ENCODE measurements at places on chromosomes 16 and 17.

DNA sequence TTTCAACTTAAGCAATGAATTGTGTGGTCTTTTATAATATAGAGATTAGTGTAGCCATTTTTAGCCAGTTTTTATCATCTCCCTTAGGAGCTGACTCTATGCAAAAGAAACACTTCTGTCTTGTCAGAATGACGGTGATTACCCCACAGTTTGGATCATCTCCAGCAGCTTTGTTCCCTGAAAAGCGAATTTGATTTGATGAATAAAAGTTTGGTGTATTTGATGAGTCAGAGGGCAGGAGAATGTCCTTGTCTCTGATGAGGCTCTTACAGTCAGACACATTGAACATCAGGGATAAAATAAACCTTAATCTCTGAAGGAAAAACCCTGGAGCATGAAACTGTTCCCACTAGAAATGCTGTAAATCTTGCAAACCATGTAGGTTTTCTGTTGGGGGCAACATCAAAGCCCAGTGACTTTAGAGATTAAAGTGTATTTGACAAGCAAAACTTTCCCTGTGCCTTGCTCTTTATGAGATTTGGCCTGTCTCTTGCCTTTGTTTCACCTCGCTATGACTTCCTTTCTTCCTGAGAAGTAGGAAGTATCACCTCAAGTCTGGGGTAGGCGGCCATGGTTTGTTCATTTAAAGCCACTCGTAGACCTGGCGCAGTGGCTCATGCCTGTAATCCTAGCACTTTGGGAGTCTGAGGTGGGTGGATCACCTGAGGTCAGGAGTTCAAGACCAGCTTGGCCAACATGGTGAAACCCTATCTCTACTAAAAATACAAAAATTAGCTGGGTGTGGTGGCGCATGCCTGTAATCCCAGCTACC is 209.3 kb downstream of the FTO start:
- peak; percentile 77 for DNase-seq

GRCh38 chr16:65523283-65523944 is 401.6 kb upstream of the CDH11 start:
- no peak for DNase-seq

DNA sequence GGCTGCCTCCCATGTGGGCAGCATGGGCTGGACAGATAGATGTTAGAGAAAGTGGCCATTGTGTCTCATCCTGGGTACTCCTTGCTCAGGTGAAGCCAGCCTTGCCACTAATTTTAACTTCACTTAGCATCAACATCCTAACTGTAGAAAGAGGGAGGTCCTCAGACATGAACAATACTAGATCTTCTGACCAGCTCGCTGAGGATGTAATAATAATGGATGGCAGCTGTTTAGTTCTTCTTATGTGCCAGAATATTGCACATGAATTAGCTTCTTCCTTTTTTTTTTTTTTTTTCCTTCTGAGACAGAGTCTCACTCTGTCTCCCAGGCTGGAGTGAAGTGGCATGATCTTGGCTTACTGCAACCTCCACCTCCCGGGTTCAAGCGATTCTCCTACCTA is 232.4 kb downstream of the CCDC182 start:
- DNase-seq = no peak

GRCh38 chr17:10738521-10739258 is 8.9 kb upstream of the TMEM220 start:
- DNase-seq = no peak
